Stimulated activated CD8-positive, alpha-beta memory T cell treated with anti-CD3 and anti-CD28 coated beads, Interleukin-12 subunit alpha, Interleukin-12 subunit beta, amount 100 ng/mL, for 4 hours (primary cell): ENCODE measurements at places on chromosomes 7 and 10.

DNA sequence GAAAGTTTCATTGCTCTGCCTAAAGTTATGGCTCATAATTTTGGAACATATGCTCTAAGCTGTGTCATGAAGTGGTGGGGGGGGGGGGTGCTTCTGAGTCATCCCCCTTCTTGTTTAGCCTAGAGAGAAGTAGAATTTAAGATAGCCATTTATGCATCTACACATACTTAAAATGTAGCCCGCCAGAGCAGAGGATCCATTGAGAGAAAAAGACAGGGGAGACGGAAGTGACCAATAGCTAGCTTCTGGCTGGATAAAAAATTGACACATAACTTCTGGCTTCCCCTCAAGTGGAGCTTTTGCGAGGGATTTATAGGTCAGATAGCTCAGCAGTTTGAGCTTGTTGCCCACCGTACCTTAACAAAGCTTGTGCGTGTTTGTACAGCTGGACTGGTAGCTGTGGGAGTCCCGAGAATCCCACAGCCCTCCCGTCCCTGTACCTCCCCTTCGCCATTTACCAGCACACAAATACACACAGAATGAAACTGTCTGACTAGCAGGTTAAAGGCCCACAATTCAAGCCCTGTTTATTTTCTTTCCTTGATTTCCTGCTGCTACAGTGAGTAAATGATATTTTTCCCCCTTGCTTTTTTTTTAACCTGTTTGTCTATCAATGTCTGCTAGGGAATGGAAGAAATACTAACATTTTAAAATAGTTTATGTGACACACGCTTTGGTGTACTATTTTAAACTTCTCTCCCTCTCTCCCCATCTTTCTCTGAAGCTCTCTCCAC lies 232.6 kb upstream of the FERD3L start:
- DNase-seq: no peak

- DNase-seq: no peak
Observed at GRCh38 chr10:63887023-63887589, 365.9 kb downstream of the REEP3 start.

DNA sequence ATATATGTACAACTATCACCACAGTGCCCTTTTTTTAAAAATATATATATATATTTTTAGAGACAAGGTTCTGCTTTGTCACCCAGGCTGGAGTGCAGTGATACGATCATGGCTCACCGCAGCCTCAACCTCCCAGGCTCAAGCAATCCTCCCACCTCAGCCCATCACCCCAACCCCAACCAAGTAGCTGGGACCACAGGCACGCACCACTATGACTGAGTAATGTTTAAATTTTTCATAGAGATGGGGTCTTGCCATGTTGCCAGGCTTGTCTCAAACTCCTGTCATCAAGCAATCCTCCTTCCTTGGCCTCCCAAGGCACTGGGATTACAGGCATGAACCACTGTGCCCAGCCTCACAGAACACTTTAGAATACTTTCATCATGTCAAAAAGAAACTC lies 234.9 kb downstream of the SH2D4B start:
- no peak for DNase-seq

DNA sequence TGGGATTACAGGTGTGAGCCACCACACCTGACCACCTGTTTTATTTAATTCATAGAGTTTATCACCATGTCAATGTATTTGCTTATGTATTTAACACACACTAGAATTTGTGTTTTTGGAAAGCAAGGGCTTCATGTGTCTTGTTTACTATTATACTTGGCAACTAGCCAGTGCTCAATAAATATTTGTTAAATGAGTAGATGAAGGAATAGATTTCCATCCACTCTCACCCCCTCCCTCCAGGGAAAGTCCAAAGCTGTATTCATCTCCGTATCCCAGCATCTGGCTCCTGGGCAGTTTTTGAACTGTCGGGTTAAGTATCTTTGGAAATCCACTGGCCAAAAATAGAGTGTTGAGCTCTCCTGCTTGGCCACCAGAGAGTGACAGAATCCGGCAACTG lies 4.6 kb upstream of the RADIL start:
- DNase-seq: no peak

DNA sequence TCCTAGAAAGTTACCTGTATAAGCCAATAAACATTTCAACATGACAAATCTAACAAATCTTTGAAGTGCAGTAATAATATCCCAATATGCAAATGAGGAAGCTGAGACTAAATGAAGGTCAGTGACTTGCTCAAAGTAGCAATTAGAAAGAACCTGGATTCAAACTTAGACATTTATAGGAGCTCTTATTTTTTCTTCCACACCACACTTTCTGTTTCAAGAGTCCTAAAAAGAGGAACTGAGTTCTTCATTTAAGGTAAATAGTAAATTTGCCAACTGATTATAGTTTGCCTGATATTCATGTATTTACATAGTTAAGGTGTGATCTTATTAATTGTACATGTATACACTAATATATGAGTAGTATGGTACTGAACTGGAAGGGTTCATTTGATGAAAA lies 44.0 kb downstream of the KLHDC10 start:
- no peak for DNase-seq

- DNase-seq: no peak
Observed at GRCh38 chr10:71213761-71214440, 1.5 kb downstream of the UNC5B start.

DNA sequence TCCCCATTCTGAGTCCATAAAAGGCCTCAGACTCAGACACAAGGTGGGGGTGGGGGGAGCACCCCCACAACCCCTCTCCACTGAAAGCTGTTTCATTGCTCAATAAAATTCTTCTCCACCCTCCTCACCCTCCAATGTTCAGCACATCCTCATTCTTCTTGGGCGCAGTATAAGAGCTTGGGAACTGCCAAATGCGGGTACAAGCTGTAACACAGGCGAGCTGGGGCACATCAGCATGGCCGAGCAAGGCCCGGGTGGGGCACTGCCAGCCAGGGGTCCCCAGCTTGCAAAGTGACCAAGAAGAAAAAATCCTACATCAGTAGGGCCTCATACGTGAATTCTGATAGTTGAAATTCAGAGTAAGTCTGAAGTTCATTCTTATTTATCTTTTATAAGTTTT lies 50.1 kb downstream of the CACUL1 start:
- DNase-seq: no peak

- no peak for DNase-seq
Observed at GRCh38 chr10:128277267-128277840, 151.1 kb upstream of the MKI67 start.

- no peak for DNase-seq
Observed at GRCh38 chr10:30691639-30692015, 62.1 kb upstream of the LYZL2 start.

- no peak for DNase-seq
Observed at GRCh38 chr10:89640241-89640640, 4.8 kb downstream of the PANK1 start.

- peak; percentile 34 for DNase-seq
Observed at GRCh38 chr10:77710759-77711682, 73.4 kb upstream of the KCNMA1 start.

GRCh38 chr7:150403376-150404171 lies 24.4 kb downstream of the ZNF775 start:
- no peak for DNase-seq

DNA sequence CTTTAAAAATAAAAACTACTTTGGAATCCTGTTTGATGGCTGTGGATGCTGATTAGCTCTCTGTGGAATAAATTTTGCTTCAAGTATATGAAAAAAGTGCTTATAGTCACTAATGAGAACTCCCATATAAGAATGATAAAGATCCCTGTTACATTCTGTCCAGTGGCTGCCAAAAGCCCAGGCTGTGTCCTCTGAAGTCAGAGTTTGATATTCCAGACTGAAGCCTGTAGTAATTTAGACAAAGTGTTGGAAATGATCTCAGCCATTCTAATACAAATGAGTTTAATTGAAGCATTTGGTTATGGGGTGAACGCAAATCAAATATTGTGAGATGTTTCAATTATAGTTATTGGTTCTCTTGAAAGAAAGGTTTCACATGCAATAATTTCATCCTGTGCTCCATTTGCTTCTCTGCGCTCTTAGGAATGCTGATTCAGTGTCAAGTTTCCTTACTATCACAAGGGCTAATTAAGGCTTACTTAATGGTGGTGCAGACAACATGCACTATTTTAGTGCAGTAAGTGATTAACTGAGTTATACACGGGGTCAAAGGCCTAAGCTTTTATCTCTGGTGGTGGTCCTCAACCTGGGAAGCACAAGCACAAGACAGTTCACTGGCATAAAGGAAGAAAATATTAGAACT lies 867.6 kb downstream of the SORCS1 start:
- no peak for DNase-seq
